ENCODE measurements at places on chromosomes 1 and 21.

GRCh38 chr1:208445758-208446203 lies 201.6 kb upstream of the PLXNA2 start:
- no peak for DNase-seq

DNA sequence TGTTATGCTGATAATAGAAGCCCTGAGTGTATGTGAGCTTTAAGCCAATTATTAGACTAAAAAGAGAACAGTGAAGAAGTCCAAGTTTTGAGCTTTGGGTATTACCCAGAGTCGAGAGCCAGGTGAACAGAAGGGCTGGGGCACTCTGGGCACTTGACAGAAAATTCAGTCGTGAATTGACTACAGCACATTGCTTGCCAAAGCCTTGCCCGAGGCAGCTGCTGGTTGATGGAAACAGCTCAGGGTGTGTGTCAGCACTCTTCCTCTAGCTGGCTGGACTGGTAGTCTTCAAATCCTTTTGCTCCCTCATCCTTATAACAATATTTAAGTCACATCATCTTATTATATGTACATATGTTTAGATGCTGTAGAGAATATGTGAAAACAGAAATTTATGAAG lies 21.3 kb downstream of the PDE4B start:
- DNase-seq = no peak

- no peak for DNase-seq
Observed at GRCh38 chr1:70134148-70134547, 71.2 kb downstream of the LRRC40 start.

DNA sequence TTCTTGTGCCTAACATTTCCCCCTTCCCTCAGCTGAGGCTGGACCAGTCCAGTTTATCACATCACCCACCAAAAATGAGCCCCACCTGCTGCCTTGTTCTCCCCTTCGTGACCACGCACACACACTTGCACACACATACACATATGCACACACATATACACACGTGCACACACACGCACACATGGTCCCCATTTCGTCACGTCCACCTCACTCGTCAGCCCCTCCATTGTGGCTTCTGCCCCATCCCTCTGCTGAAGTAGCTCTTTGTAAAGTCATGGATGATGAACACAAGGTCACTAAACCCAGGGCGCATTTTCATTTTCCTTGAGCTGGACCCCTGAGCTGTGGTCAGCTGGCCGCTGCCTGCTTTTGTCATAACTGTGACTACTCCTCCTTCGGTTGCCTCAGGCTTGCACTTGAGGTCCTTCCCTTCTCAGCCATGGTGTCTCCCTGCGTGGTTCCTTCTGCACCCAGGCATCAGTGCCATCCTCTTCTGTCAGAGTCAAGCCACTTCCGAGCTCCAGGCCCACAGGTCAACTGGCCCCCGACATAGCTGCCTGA lies 93.8 kb downstream of the SYT2 start:
- no peak for DNase-seq

GRCh38 chr1:204102739-204103430 lies 30.0 kb downstream of the SOX13 start:
- DNase-seq = no peak

DNA sequence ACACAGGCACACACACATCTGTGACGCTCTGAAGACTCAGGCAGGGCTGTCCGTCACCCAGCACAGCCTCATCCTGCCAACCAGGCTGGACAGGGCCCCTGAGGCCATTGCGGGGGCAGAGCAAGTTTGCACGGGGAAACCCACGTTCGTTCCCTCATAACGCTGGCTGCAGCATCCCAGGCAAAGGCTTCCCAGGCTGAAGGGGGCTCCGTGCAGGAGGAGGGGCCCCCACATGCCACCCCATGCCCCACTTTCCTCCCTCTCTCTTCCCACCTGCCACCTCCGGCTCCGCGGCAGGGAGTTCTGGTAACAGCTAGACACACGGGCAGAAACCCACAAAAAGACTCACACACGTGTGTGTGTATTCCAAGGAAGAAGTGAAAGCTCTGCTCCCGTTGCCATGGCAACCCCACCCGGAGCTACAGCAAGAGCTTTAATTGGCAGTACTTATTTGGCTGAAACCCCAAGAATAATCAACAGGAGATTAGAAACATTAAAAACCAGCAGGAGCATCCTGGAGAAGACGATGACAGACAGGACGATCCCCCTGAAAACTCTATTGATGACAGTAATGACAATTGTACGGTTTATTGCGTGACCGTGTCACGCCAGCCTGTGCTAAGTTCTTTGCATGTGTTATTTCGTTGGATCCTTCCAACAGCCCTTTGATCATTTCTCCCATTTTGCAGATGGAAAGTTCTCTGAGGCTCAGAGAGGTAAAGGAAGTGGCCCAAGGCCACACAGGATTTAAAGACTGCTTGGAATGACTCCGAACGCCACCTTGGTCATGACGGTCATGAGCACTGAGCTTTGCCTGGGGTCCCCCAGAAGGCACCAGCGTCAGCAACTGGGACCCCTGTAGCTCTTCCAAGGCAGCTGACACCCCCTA lies 247.1 kb downstream of the NPHP4 start:
- DNase-seq = no peak

GRCh38 chr21:36854391-36854790 lies 112.1 kb downstream of the HLCS start:
- no peak for DNase-seq

- no peak for DNase-seq
Observed at GRCh38 chr21:31529406-31529805, 130.1 kb upstream of the SOD1 start.

Data from stimulated activated CD4-positive, alpha-beta T cell treated with anti-CD3 and anti-CD28 coated beads, Interleukin-1b, Interleukin-23, amount 100 ng/mL, for 1 hour (primary cell).